Karpas-422 (cell line): ENCODE measurements at places on chromosomes 13 and 19.
A peak's percentile ranks its signal among the peaks of the same experiment; 100 is the strongest.

DNA sequence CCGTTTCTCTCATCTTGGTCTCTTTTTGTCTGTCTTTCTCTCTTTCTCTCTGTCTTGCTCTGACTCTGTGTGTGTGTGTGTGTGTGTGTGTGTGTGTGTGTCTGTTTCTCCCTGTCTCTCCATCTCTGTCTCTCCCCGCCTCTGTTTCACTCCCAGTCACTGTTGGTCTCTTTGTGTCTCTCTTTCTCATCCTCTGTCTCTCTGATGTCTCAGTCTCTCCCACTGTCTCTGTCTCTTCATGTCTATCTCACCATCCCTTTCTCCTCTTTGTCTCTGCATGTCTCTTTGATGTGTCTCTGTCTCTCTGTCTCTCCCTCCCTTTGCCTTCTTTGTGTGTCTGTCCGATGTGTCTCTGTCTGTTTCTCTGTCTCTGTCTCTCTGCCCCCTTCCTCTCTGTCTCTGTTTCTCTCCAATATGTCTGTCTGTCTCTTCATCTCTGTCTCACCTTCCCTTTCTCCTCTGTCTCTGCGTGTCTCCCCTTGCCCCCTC lies 2.5 kb downstream of the NFIC start:
- DNase-seq: no peak

GRCh38 chr19:48490981-48491792 lies 20.4 kb downstream of the LMTK3 start:
- DNase-seq: peak; percentile 62

- DNase-seq: peak; percentile 83
Measured at GRCh38 chr19:47765523-47766358, 12.8 kb upstream of the SELENOW start.

- DNase-seq: no peak
Measured at GRCh38 chr13:29737061-29737460, 113.4 kb downstream of the UBL3 start.

DNA sequence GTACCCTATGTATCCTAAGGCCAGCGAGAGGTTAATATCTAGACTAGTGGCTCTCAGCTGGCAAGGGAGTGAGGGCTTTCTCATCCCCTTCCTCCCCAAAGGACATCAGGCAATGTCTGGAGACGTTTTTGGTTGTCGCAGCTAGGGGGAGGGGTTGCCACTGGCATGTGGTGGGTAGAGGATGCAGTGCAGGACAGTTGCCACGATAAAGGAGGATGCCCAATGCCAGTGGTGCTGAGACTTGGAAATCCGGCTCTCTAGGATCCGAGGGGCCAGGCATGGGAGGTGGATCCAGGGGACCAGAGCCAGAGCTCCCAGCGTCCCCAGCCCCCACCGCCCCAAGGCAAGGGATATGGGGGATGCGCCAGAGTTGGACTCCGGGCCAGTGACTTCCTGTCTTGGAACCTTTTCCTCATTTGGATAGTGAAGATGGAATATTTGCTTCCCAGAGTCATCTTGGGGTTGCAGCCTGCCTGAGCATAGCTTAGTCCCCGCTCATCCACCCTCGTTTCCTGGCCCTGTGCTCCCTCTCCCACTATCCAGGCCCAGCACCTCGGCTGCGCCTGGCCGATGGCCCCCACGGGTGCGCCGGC lies 4.9 kb downstream of the SSC5D start:
- DNase-seq: no peak

- peak; percentile 72 for DNase-seq
Measured at GRCh38 chr19:15197275-15197941, 3.4 kb downstream of the NOTCH3 start.

GRCh38 chr13:98447881-98448641 lies 128.8 kb downstream of the STK24 start:
- DNase-seq: peak; percentile 59

DNA sequence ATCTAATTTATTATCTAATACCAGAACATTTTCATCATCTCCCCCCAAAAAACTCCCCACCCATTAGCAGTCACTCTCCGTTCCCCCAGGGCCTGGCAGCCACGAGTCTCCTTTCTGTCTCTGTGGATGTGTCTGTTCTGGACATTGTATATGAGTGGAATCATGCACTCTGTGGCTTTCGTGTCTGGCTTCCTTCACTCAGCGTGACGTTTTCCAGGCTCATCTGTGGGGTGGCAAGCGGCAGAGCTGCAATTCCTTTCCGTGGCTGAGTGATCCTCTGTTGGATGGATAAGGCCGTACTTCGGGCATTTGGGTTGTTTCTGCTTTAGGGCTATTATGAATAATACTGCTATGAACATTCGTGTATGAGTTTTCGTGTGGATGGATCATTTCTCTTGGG lies 3.1 kb downstream of the AP2S1 start:
- DNase-seq: no peak

DNA sequence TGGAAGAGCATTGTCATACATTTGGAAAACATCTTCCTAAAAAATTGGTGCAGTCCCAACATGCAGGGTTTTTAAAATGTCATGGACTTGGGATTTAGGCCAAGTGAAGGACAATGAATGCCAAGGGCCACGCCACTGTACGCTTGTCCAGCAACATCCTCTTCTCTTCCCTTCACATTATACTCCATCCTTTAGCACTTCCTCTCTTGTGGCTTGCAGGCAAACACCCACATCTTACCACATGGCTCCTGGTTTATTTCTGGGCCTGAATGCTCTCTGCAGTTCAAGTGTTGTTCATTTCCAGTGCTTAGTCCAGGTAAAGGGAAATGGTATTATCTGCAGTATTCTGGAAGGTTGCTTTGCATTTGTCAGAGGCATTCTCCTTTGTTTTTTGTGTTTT lies 45.0 kb downstream of the CBY2 start:
- no peak for DNase-seq

DNA sequence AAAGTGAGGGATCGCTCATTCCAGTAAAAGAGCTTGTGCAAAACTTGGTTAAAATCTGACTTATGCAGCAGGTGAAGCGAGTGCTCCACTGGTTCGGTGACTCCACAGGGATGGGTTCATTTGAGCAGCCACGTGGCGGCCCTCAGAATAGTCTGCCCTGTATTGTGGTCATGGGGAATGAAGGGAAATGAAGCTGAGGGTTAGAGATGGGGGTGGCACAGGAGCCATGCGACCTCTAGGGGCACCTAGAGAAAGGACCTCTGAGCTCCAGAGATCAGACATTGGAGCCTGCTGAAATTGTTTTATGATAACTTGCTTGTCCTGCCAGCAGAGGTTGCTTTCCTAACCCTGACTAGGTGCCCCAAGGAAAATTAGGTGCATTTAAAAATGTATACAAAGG lies 26.6 kb downstream of the CBY2 start:
- peak; percentile 78 for DNase-seq

- no peak for DNase-seq
Measured at GRCh38 chr13:108948251-108948671, 318.9 kb downstream of the MYO16 start.

DNA sequence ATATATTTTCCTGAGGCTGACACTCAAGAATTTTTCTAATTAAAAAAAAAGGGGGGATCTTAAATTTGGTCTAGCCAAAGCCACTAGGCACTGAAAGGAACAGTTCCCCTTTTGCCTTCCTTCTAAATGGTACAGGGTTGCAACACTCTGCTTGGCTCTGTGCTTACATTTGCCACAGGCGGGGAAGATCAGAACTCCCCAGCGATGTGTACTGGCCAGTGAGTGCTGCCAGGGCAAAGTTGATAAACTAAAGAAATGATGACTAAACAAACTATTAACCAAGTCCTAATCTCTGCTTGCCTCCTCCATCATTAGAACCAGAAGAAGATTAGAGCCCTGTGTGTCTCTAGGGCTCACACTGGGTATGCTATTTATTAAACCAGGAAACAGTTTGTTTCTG lies 75.3 kb upstream of the SCEL start:
- DNase-seq: no peak

- peak; percentile 53 for DNase-seq
Measured at GRCh38 chr19:5991244-5991838, 13.4 kb upstream of the RANBP3 start.

DNA sequence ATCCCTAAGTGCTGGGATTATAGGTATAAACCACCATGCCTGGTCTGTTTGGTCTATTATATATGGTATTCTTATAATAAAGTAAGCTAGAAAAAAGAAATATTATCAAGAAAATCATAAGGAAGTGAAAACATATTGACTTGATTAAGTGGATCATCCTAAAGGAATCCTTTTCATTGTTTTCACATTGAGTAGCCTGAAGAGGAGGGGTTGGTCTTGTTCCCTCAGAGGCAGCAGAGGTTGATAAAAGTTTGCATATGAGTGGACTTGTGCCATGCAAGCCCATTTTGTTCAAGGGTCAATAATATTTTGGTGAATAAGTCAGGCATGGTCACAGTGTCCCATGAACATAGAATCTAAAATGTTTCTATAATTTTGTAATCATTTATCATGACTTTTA lies 52.7 kb downstream of the ZNF627 start:
- DNase-seq: no peak

DNA sequence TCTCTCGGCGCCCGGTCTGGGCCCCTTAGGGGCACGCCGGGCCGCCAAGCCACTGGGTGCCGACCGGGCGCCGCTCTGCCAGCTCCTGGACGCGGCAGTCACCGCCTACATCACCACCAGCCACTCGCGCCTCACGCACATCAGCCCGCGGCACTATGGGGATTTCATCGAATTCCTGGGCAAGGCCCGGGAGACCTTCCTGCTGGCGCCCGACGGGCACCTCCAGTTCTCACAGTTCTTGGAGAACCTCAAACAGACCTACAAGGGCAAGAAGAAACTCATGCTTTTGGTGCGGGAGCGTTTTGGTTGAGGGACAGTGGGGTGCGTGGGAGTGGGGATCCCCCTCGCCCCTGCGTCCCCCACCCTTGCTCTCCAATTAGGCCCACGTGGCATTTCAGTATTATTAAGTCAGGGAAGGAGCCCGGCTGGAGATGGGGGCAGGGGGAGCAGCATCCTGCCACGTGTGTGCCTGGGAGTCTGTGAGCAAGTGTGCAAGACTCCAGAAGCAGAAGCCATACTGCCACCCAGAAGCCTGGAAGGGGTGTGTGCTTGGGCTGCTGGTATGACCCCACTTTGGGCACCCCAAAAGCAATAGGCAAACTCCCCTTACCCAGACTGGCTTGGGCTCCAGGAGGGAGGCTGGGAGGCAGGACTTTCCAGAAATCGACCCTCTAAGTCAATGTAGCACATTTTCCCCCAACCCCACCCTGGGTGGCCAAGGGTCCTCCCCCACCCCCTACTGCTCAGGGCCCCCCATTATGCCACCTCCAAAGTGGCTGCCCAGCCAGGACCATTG lies 35.7 kb downstream of the ZSWIM4 start:
- DNase-seq: no peak

- DNase-seq: peak; percentile 78
Measured at GRCh38 chr19:42092350-42092749, 16.4 kb downstream of the ZNF574 start.

DNA sequence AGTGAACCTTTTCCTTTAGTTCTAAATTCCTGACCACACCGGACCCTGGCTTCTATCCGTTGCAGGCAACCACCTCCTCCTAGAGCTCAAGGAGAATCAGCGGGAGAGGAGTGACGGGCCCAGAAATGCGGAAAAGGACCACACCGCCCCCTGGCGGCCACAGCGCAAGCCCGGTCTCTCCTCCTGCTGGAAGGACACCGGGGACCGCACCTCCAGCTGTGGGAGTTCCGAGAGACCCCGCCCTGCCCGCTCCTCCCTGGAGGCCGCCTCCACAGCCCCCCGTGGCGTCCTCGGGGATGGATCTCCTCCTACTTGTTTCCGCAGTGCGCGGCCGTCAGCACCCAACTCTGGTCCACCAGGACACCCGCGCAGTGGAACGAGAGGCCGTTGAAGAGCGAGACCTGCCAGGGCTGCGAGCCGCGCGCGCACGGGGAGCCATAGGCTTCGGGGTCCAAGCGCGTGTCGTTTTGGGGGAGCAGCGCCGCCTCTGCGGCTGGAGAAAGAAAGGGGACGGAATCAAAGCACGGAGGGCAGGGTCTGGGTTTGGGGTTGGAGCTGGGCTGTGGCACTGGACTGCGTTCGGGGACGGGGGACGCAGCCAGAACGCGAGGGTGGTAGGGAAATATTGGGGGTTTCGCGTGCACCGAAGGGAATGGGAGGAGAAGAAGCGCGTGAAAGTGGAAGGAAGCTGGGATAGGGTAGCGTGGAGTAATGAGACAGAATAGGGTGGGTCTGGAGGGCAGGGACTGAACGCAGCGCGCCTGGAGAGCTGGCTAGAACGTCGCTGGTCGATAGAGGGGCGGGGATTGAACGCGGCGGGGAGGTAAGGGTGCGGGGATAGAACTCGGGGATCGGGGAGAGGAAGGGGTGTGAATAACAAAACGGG lies 2.5 kb downstream of the KLK10 start:
- DNase-seq: no peak

GRCh38 chr13:77832339-77833100 lies 86.1 kb downstream of the EDNRB start:
- no peak for DNase-seq

- DNase-seq: no peak
Measured at GRCh38 chr13:79692846-79693245, 211.9 kb downstream of the NDFIP2 start.

DNA sequence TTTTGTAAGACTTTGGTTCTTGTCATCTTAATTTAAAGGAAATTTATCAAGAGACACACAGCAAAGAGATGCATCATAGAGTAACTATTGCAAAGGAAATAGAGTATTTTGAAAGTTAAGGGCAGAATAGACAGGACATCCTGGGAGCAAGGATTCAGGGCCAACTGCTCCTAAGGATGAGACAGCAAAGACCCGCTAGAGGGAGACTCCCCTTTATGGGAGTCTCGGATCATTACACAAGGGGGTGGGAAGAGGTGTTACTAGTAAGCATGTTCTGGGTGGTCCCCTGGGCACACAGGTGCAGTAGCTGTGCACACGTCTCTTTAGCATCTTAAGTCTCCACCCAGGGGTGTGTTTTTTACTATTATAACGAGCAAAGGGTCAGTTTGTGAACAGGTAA lies 9.6 kb downstream of the ZSCAN5C start:
- DNase-seq: no peak

DNA sequence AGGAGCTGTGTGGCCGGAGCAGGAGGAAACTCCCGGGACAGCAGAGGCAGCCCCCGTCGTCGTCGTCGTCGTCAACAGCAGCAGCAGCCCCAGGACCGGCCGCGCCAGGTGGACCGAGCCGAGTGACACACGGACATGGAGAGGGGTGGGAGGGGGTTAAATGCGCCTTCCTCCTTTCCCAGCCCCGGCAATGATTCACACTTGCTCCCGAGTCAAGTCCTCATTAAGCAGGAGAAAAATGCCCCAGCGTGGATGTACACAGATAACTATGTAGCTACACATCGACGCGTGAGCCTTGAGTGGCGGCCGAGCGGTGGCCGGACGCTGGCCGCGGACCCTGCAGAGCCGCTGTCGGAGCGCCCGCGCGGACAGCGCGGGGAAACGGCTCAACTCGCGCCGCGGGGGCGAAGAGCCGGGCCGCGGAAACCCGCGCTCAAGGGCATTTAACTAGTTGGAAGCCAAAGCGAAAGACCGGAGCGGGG lies 645 bp downstream of the UBL3 start:
- no peak for DNase-seq

- DNase-seq: peak; percentile 79
Measured at GRCh38 chr13:75876142-75877050, 240.3 kb downstream of the LMO7 start.

GRCh38 chr19:11944656-11945055 lies 19.7 kb downstream of the ZNF700 start:
- no peak for DNase-seq
